ENCODE measurements at places on chromosomes 7 and 10.

DNA sequence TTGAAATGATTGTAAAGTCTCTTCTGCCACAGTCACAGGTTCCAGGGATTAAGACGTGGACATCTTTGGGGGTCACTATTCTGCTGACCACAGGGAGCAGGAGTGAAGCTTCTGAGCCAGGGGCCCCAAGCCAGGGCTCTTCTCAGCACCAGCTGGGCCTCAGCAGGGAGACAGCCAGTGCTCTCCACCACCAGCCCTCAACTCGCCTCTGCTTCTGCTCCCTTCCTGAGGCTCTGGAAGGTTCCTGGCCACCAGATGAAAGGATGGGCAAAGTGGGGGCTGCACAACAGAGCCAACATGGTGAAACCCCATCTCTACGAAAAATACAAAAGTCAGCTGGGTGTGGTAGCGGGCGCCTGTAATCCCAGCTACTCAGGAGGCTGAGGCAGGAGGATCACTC, 11.2 kb upstream of the CRYGN start:
- DNase-seq, result no peak

- no peak for DNase-seq
These were observed 757.9 kb downstream of the GRID1 start for GRCh38 chr10:85608706-85609105.

GRCh38 chr7:144854839-144855424, 19.1 kb upstream of the TPK1 start:
- DNase-seq, result peak; percentile 2

DNA sequence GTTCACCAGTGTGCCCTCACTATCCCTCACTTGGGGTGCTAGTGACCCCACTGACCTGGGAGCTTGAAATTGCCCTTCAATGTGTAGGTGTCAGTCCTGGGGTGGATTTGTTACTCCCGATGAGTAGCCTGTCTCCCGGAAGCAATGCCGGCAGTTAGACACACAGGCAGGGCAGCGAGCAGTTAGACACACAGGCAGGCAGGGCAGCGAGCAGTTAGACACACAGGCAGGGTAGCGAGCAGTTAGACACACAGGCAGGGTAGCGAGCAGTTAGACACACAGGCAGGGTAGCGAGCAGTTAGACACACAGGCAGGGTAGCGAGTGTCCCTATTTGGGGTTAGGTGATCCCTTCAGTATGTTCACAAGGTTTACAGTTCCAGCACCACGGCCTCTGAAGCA, 44.0 kb downstream of the VWA2 start:
- DNase-seq, result no peak

DNA sequence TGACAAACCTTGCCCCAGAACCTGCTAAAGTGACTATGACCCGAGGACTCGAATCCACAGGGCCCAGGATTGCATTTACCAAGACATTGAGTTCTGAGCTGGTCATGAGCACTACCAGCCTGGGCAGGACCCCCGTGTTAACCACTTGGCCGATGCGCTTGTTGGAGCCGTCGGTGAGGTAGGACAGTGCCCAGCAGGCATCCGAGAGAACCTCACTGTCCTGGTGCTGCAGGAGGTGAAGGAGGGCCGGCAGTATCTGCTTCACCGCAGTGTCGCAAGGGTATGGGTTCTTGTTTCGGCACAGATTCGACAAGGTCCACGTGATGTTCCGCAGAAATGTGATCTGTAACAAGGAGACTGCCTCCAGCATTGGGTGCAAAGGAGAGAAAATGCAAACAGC, 19.7 kb downstream of the KPNA7 start:
- DNase-seq, result no peak

DNA sequence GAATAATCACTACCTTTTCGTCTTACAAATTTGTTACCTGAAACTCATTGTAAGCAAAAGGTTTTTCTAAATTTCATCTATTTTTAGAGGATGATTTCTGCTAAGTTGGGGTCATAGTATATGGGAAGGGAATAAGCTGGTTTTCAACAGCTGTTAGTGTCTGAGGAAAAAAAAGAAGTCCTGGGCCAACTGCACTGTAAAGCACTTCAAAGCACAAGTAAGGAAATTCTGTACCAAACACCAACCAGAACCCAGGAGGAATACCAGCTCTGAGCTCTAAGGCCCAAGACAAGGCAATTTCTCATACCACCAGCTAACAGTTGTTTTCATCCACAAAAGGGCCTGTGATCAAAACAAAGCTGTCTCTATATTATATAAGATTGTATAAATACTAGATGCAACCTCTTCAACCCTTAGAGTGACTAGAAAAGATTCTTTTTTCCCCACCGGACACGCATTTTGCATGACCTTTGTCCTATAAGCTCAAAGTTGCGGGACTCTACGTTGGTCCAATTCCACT, 6.1 kb upstream of the MEOX2 start:
- DNase-seq, result no peak

DNA sequence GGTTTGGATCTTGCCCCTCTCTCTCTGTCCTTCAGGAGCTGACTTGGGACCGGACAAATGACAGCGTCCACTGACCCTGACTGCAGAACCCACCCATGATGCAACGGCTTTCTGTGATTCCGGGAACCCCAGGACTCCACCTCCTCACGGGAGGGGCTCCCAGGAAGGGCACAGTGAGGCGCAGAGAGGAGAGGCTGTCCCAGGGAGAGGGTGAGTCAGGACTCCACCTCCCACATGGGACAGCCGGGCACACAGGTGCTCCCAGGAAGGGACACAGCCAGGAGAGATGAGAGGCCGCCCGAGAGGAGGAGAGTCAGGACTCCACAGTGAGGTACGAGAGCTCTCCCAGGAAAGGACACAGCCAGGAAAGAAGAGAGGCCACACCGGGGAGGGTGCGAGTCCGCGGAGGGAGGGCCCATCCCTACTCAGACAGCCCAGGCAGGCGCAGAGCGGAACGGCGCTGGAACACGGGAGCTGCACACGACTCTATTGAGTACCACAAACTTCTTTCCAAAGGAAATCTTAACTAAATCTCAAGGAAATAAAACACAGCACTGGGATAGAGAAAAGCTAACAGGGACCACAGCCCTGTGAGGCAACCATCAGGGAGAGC, 162.5 kb downstream of the MAD1L1 start:
- no peak for DNase-seq

- no peak for DNase-seq
These were observed 478.6 kb downstream of the LRMDA start for GRCh38 chr10:75910032-75910431.

Data from DMS153 (cell line).